Stimulated activated CD8-positive, alpha-beta memory T cell treated with anti-CD3 and anti-CD28 coated beads, Interleukin-2, amount 100 ng/mL, for 1 hour (primary cell): ENCODE measurements at places on chromosomes 16 and 17.

DNA sequence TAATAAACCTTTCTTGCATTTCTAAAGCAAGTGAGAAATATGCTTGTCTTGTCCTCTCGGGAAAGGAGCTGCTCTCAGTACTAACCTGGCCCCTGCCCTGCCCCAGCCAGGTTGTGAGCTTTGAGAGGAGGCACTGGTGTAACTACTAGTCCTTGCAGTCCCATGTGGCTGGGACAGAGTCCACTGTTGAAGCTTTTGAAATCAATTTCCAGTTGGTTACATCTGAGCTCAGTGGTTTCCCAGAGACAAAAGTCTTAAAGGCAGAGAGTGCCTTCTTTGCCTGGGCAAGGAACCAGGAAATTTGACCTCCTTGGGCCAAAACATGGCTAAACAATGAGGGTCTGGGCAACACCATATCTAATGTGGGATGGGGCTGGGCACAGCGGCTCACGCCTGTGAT, 48.7 kb downstream of the GSG1L start:
- DNase-seq = no peak

DNA sequence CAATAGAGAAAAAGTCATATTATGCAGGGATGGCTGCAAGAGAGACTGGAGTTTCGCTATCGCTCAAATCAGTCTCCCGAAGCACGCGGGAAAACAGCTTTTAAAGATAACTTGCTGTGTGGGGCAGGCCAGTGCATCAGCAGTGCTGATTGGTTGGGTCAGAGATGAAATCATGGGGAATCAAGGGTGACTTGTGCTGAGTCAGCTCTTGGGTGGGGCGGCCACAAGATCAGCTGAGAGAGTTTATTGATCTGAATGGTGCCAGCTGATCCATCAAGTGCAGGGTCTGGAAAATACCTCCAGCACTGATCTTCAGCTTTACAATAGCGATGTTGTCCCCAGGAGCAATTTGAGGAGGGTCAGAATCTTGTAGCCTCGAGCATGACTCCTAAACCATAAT, 430.5 kb downstream of the RBFOX1 start:
- DNase-seq = no peak

- no peak for DNase-seq
Measured at GRCh38 chr16:85569039-85569614, 44.0 kb upstream of the GSE1 start.

- DNase-seq = no peak
Measured at GRCh38 chr17:44601973-44602372, 44.7 kb downstream of the FZD2 start.

- DNase-seq = no peak
Measured at GRCh38 chr17:39069114-39069756, 82.2 kb downstream of the PLXDC1 start.

GRCh38 chr16:82895843-82896242, 269.1 kb downstream of the CDH13 start:
- DNase-seq = no peak

DNA sequence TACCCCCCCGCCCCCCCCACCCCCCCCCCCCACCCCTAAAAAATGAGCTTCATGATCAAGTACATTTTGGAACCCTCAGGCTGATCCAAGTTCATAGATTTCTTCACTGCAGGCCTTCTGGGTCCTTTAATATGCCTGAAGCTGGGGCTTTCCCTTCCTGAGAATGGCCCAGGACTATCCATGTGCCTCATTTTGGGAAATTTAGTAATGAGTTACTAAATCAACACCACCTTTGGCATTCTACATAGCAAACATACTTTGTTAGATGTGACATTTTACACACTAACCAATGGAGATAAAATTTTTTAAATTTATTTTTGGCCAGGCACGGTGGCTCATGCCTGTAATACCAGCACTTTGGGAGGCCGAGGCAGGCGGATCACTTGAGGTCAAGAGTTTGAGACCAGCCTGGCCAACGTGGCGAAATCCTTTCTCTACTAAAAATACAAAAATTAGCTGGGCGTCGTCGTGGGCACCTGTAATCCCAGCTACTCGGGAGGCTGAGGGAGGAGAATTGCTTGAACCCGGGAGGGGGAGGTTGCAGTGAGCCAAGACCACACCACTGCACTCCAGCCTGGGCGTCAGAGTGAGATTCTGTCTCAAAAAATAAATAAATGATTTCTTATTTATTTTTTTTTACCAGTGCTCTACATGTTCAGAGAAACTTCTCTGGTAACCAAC, 14.0 kb downstream of the HERPUD1 start:
- no peak for DNase-seq

DNA sequence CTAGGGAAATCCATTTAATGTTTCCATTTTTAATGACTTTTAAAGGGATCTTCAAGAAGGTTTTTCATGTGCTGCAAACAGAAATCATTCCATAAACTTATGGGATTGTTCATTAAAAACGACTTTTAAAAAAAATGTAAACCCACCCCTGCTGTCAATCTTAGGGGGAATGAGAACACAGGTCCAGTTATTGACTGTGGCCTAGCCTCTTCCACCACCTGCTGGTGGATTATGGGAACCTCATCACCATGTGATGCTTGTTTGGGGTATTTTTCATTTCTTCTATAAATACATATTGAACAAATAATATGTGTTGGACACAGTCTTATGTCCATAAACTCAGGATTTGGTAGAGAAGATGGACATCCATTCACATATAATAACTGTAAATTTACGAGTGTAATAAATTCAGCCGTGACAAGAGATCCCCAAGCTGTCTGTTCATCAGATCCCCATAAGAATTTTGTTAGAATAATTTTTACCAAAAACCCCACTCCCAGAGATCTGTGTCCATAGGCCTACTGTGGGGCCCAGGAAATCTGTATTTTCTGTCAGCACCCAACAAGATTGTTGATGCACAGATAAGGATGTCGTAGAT, 42.0 kb upstream of the TMC5 start:
- DNase-seq = no peak

- DNase-seq = no peak
Measured at GRCh38 chr17:63692195-63692816, 7.6 kb downstream of the LIMD2 start.

DNA sequence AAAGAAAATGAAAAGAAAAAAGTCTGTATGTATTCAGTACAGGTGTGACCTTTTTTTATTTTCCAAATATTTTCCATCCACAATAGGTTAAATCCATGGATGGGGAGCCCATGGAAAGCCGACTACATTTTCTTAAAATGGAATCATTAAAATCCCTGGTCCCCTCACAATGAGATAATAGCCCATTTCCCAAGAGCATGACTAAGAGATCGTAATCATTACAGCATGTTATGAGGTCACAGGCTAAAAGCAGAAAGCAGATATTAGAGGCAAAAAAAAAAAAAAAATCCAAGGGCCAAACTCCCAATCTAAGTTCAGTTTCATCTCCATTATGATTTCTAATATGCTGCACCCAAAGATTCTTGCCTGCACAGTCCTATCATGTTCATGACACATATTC, 44.7 kb downstream of the CYTH1 start:
- DNase-seq = no peak

DNA sequence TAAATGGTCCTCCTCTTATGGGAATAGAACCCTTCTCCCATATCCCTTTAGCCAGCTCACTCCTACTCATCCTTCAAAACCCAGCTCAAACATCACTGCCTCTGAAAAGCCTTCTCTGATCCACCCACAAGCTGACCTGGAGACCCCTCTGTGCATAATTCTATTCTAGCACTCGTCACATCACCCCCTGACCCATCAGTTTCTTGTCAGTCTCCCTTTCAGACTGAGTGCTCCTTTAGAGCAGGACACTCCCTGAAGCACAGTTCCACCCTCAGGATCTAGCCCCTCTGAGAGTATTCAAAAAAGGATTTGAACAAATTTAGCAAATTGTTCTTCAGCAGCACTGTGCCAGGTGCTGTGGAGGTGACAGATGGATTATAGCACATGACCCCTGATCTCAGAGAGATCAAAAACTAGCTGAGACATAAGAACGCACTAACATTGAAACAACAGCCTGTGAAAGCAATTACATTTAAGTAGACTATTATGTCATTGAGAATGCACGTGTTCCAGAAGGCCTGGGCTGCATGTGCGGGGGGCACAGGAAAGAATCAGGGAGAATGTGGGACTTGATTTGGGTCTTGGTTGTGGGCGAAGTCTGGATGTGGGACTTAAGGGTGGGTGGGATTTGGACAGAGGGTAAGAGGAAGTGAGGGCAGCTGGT, 43.5 kb downstream of the MRPS23 start:
- DNase-seq = no peak

- DNase-seq = no peak
Measured at GRCh38 chr16:61050547-61050946, 985.7 kb downstream of the CDH8 start.

- DNase-seq = no peak
Measured at GRCh38 chr17:60652454-60653247, 25.0 kb upstream of the BCAS3 start.

- DNase-seq = no peak
Measured at GRCh38 chr17:72474719-72475477, 354.1 kb downstream of the SOX9 start.

GRCh38 chr16:35745191-35745590, 2285.8 kb downstream of the TP53TG3F start:
- DNase-seq = no peak

GRCh38 chr17:49187301-49187700, 23.1 kb downstream of the GNGT2 start:
- no peak for DNase-seq

GRCh38 chr17:11742886-11743285, 144.6 kb downstream of the DNAH9 start:
- DNase-seq = no peak

GRCh38 chr17:78896091-78896833, 6.7 kb downstream of the CEP295NL start:
- DNase-seq = no peak

DNA sequence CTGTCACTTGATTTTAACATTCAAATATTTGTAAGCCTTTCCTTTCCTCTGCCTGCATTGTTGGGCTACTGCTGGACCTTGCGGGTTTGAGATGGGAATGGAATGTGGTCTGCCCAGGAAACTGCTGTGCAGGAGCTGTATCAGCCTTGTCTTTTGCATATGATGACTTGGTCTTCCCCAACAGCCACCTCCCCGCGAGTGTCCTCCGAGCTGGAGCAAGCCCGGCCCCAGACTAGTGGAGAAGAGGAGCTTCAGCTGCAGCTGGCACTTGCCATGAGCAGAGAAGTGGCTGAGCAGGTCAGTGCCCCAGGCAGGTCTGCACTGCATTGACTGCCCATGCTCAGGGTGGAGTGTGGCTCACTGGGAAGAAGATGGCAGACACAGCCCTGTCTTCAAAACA, 52.8 kb downstream of the B9D1 start:
- DNase-seq = no peak

DNA sequence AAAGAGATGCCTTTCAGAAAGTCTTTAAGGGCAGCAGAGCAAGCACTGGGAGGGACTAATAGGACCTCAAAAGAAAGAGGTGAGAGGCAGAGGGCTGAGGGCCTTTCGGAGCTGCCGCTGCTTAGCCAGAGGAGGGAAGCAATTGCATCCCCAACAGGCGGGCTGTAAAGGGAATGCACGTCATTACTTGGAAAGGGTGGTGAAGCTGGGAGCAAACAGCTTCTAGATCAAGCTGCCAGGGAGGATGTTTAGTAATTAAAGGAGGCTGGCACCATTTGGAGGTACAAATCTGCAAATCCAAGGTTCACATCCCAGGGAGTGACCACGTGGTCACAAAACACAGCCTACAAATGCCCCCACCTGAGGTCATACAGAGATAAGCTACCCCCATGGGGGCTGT, 429.0 kb upstream of the RBFOX1 start:
- no peak for DNase-seq

DNA sequence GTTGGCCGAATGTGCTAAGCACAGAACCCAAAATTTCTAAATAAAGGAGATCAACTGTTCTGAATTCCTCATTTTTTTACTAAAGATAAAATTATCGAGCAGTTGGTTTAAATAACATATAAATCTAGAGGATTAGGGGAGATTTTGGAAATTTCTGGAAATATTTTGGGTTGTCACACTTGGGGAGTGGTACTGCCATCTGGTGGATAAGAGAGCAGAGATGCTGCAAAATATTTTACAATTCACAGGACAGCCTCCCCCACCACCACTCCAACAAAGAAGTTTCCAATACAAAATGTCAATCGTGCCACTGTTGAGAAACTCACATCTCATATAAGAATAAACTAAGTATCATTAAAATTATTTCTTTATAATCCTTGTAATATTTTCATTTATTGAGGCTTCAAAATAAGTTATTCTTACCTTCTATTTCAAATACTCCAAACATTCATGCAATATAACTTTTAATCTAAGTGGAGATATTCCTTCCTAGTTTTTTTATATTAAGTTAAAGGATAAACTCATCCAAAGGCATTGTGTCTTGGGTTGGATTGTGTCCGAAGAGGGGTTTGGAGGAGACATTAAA, 17.0 kb upstream of the ABCA8 start:
- DNase-seq = no peak

DNA sequence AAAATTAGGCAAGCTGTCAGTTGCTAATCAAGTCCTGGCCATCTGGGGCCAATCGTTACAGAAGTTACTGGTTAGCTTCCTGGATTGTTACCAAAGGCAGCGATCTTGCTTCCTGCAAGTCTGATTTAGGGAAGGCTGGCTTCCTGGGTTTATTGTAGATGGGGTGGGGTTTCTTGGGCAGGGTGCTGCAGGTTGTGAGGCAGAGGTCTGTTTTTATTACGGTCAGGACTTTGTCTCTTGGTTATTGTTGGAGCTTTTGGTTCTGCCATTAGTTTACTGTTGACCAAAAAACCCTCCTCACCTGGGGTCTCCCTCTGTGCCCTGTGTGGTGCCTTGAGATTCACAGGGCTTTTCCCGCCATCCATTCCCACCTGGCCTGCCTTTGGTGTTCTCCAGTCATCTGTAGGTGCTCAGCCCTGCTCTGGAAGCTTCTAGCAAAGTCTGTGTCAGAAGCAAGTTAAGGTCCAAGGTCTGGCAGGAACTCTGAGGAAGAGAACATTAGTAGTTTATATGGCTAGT, 36.9 kb downstream of the SLC47A1 start:
- DNase-seq = no peak

- no peak for DNase-seq
Measured at GRCh38 chr16:27254262-27254811, 14.2 kb downstream of the NSMCE1 start.

DNA sequence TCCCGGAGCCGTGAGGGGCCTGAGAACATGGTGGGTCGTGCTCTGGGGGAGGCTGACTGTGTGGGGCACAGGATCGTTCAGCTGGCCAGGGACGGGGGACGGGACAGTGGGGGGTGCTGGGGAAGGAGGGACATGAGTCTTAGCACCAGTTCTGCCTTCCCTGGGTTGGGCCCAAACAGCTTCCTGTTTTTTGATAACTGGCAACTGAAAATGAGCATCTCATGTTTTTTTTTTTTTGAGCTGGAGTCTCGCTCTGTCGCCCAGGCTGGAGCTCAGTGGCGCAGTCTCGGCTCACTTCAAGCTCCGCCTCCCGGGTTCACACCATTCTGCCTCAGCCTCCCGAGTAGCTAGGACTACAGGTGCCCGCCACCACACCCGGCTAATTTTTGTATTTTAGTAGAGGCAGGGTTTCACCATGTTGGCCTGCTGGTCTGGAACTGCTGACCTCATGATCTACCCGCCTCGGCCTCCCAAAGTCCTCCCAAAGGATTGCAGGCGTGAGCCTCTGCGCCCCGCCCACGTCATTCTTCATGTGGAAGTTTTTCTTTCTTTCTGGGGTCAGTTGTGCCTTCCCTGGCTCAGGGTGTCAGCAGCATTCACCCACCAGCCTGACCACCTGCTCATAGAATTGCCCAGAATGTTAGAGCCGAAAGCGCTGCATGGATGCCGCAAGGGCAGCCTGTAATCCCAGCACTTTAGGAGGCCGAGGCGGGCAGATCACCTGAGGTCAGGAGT, 6.4 kb downstream of the ASPSCR1 start:
- no peak for DNase-seq

- no peak for DNase-seq
Measured at GRCh38 chr17:50130559-50131305, 772 bp upstream of the SAMD14 start.
